ENCODE measurements at places on chromosomes 3 and 15.

DNA sequence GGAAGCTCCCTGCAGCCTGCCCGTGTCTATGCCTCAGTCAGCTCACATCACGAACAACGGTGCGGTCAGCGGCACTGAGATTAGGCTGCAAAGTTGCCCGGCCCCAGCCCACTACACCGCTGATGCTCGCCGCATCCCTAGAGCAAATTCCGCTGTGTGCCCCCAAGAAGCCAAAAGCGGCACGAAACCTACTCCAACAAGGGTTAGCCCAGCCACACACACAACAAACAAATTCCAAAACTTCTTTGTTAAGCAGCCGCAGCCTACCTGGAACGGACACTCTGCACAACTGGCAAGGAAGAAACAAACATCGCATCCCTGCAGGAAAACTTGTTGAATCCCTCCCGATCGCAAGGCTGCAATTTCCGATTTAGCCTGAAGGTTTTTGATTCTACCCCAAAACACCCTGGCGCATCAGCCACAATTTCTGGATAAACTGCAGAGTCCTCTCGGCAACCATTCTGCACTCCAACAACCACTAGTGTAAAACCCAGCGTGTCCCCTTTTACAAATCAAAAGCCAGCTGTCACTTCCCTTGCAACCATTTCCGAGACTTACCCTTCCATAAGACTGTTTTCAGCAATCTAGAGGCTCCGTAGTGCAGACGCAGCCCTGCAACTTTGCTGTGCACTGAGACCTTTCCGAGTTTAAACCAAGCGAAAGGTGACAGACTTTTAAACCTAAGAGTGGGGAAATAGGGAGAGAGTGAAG lies 449 bp downstream of the ROBO1 start:
- DNase-seq = no peak

- DNase-seq = peak; percentile 65
Measured at GRCh38 chr3:30752970-30753369, 141.5 kb downstream of the GADL1 start.

GRCh38 chr3:12758025-12758781 lies 856 bp downstream of the TMEM40 start:
- DNase-seq = no peak

DNA sequence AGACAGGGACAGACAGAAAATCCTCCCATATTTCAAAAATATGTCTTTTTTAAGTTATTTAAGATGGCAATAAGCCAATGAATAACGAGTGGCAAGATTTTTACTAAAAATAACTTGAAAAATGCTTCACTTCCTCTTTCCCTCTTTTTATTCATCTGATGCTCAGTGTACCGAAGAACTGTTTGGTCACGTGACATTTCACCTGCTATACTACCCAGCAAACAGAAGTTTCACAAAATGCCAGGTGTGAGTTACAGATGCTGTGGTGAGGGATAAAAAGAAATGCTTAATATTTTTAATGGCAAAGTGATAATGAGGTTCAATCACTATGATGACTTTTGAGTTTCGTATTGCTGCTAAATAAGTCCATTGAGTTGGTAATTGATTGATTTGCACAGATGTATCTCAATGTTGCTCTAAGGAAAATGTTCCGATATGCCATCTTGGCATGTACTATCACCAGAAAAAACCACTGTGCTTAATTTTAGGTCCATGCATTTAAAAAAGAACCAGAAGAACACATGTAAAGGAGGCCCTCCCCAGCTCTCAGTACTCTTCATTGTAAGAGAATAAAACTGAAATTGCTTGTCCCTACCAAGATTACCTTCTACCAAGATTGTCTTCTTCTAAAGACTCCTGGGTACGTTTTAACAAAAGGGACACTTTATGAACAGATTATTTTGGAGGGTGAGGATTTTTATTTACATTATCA lies 26.0 kb upstream of the SEC62 start:
- no peak for DNase-seq

DNA sequence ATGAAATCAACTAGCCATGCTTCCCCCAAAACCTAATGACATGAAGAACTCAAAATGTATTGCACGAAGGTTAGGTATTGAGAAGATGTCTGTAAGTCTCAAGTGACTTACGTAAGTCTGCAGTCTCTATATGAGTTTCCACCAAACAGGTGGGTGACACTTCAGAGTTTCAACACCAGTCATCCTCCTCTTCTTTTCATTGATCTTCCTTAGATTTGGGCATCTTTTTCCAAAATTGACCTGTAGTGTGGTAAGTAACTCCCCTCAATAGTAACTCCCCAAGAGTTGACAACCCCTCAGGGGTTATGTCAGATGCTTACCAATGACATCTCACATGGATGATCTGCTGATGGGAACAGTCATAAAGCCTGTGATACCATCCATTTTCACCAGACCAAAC lies 46.1 kb downstream of the GPR176 start:
- DNase-seq = no peak

- DNase-seq = no peak
Measured at GRCh38 chr3:127168271-127168670, 24.7 kb upstream of the PRR23E start.

GRCh38 chr3:166444756-166445155 lies 607.5 kb upstream of the BCHE start:
- DNase-seq = no peak

DNA sequence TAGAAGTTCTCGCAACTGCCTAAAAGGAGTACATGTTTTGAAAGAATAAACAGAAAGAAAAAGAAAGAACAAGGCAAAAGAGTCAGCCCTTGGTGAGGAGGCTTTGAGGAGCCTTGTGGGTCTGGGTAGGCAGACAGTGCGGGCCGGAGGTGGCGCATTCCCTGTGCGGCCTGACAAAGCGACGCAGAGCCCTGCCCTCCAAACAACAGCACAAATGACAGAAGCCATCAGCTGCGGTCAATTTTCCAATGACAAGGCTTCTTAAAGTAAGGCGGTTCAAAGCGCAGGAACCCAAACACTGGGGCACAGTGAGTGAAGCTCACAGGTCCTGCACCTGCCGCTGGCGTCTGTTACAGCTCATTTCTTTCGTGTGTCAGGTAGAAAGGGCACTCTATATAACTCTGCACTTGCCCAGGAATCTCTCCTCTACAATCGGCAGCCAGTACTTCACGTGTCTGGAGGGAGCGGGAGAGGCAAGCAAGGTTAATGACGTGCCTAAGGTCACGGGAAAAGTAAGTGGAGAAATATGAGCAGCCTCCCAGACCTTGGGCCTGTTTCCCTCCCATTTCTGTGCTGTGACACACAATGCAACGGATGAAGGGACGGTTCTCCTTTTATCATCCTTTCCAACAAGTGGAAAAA lies 178.1 kb downstream of the OPA1 start:
- DNase-seq = no peak

GRCh38 chr3:38085311-38085942 lies 46.4 kb downstream of the DLEC1 start:
- DNase-seq = no peak

DNA sequence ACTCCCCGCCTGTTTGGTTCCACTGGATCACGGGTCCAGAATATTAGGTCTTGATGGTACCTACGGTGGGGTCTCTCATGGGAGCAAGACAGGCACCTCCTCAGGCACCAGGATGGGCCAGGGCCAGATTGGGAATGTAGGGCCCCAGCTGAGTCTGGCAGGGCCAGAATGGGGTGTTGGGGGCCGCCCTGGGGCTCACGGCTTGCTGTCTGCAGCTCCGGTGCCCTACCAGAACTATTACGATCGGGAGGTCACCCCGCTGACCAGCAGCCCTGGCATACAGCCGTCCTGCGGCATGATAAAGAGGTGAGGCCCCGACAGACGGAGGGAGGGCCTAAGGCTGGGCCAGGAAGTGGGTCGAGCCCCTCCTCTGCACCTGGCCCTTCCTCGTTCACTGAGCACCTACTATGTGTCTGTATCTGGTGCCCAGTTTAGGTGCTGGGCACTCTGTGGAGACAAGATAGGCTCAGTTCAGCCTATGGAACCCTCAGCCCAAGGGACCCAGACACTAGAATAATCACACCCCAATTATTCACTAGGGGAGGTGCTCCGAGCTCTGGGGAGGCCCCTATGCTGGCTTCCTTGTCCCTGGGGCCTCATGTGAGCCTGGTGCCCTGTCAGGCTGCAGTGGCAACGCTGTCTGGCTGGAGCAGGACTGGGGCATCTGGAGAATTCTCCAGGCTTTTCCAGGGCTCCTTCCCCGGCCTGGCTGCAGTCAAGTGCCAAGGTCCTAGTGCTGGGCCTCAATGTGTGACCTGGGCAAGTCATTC lies 37.9 kb downstream of the PSTPIP1 start:
- no peak for DNase-seq

DNA sequence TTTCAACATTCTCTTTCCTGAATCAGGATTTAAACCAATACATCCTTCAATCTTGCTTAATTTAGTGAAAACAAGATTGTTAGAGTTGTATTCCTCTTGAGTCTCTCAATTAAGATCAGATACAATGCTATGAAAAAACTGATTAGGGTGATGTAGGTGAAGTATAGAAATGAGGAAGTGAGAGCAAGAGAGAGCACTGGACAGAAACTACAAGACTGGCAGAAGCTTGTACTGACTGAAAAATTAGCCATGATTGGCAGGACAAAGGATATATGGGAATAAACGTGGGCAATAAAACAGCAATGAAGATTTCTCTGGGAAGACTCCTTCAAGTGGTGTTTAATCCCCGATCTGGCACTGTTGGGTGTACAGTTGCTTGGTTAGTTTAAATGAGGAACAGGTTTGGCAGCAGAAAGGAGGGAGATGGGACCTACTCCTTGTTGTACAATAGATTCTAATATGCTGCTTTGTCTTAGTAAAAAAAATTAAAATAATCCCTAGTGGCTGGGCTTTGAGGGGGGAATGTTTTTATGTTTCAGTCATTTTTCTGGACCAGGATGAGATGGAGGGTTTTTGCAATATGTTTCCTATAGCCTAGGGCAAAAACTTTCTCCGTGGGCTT lies 252.7 kb downstream of the SLC9A9 start:
- DNase-seq = no peak

GRCh38 chr3:5891711-5892110 lies 704.2 kb downstream of the EDEM1 start:
- no peak for DNase-seq

- DNase-seq = peak; percentile 13
Measured at GRCh38 chr15:91522605-91523332, 330.7 kb upstream of the SLCO3A1 start.

DNA sequence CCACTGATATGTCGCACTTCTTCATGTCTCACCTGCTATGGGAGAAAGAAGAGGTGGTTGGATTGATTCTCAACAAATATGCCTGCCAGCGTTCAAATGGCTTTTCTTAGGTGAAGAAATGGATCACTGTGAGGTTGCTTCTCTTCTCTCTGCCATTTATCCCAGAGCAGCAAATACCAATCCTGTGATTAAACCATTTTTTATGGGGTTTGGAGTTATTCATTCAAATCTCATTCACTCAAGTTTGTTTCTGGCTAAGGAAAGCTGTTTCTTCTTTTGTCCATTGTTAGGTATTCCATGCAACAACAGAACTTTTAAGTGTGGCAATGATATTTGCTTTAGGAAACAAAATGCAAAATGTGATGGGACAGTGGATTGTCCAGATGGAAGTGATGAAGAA lies 12.2 kb upstream of the C3orf52 start:
- DNase-seq = no peak

DNA sequence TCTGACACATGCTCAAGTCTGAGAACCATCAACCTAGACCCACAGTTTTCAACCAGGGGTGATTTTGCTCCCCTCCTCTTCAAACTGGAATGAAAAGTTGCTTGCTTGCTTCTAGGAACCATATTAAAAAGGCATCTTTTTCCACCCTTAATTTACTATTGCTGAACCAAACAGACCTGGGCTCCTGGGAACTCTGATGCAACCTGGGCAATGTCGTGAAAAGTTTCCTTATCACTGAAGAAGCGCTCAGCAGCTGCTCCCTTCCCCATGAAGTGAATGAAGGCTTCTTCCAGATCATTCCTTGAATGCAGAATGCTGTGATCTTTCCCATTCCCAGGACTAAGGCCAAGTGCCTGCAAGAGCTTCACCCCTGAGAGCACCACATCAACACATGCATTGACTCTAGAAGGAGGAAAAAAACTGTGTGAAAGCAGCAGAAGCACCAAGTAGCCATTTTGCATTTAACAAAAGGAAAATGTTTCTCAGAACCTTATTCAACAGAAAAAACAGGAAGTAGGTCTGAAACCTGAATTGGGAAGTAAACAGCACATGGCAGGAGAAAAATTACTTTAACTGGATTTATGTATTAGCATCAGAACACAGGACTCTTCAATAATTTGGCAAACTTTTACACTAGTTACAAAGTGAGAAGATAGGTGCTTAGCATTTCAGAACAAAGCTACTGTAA lies 8.7 kb downstream of the ADPGK start:
- DNase-seq = no peak

DNA sequence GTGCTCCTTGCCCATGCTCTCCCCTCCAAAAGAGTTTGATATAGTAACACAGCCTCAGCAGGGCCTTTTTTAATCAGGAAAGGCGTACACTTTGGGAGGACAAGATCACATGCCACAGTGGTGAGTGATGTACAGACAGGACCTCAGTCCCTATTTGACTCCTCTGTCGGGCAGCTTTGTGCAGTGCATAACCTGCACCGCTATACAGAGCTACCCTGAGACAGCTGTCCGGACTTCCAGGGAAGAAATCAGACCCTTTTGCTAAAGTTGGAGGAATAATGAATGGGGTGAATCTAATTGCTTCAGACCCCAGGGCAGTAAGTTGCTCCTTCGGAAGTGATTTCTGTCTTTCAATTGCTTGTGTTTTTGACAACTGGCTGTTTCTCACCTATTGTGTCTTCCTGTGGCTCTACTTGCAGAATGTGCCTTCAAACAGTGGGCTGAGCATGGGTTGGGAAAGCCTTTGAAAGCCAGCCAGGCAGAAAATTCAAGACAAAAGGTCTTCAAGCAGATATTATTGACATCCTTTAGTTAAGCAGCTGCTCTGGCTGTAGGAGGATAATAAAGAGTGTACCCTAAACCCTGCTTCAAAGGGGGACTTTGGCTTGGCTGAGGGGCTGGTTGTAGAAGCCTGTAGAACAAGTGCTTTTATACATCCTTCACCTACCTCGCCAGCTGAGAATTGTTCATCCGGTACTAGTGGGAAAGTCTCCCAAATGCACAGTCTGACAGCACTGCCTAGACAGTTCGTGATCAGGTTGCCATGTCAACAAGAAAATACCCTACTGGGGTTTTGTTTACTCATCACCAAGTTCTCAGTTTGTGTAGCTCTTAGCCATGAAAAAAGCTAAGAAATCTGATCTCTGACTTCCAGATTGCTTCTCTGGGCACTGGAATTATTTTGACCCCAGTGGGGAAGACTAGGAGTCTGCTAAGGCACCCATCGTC lies 35.1 kb downstream of the SNTN start:
- no peak for DNase-seq
